HEK293T (cell line): ENCODE measurements at places on chromosomes 12 and 14.

DNA sequence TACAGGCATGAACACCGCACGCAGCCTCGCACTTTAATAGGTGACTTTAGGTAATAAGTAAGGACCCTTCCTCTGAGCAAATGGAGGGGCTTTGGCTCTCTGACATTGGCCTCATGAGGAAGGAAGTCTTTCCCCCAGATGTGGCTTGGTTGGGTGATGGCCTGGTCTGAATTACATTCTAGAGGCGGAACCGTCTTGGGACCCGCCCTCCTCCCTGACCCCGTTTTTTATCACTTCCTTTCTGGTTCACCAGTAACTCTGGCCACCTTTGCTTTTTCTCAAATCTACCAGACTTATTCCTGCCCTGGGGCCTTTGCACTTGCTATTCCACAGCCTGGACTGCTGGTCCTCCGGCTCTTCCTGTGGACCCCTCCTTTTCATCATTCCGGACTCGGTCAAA lies 13.4 kb downstream of the ALDH2 start:
- DNase-seq: no peak

DNA sequence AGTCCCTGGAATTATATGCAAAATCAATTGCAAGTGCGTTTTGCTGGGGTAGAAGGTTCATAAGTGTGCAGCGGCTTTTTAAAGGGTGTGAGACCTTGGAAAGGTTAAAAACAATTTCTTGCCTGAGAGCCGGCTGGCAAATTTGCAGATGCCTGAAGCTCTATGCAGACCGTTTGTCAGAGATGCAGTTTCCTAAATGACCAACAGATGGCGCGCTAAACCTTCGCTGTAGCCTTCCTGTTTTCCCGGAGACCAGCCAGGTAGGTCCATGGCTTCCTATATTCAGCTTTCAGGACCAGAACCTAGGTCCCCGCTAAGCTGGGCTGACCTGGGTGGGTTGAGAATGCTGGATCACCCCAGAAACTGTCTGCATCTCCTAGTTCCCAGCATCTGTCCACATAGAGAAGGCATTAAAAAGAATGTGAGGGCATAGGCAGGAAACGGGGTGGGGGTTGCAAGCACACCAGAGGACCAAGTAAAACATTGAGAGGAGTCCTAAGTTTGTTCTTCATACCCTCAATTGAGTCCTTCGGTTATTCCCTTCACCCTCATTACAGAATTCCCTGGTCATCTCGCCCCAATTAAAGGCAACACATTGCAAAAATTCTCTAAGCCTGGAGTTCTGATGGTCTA lies 5.7 kb upstream of the NOS1 start:
- DNase-seq: peak; percentile 81

DNA sequence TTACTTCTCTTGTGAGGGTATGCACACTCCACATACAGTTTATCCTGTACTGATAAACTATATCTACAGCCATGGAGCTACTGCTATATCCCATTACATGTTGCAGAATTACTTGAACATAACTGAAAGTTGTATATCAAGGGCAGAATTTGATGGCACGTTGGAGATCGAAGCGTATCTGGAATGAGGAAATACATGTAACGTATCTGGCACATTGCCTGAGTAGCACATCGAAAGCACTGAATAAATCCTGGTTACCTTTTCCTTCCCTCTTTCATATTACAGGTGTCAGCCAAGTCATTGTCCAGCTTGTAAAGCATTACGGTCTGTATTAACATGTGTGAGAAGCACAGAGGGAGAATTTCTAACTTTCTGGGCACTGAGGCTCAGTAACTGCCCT lies 42.1 kb upstream of the LIN7A start:
- no peak for DNase-seq

DNA sequence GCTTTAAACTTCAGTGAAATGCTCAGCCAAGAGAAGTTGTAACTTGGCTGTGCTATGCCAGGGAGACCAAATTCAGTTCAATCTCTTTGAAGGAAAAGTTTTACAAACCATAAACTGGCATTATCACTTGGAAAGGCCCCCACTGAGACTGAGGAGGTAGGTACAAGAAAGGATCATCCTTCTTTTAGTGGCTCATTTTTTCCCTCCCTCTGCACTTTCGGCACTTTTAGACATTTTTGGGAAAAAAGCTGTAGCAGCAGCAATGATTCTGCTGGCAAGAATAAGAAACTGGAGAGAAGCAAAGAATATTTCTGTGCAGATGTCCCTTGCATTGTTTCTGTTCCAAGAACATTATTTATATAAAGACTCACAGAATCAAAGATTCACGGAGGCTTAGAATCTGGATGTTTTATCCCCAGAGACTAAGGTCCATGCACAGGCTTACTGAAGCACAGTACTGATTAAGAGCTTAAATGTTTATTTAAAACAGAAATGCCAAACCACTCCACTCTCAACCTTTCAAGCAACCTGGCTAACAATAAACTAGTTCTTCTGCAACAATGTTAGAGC lies 12.3 kb downstream of the ZC2HC1C start:
- no peak for DNase-seq

GRCh38 chr12:116856729-116857128 lies 24.5 kb downstream of the HRK start:
- DNase-seq: no peak

- DNase-seq: no peak
These were observed 257.2 kb downstream of the NELL2 start for GRCh38 chr12:44618946-44619345.

DNA sequence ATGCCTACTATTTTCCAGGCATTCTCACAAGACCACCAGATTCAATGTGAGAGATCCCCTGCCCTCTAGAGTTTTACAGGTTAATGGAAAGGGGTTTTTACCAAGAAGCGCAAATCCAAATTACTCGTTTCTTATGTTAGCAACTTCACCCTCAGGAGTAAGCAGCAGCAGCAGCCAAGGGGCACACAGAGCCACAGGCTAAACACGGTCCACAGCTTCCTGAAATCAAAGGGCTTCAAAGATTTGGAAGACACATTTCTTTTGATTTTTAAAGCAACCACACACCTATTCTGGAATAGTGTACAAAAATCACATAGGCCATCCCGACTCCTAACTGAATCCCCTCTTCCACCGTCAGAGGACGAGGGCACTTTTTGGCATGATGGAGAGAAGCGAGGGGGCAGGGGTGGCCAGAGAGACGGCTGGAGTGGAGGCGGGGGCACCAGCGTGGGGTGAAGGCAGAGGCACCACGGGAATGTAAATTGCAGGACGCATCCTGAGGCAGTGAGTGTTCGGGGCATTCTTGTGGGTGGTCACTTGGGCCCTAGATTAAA lies 107.0 kb downstream of the ARF6 start:
- DNase-seq: no peak

GRCh38 chr12:103924761-103925641 lies 5.2 kb upstream of the HSP90B1 start:
- peak; percentile 15 for DNase-seq

- DNase-seq: no peak
These were observed 225.2 kb downstream of the FUT8 start for GRCh38 chr14:65637780-65638179.

GRCh38 chr14:37482428-37482827 lies 112.6 kb downstream of the FOXA1 start:
- no peak for DNase-seq

DNA sequence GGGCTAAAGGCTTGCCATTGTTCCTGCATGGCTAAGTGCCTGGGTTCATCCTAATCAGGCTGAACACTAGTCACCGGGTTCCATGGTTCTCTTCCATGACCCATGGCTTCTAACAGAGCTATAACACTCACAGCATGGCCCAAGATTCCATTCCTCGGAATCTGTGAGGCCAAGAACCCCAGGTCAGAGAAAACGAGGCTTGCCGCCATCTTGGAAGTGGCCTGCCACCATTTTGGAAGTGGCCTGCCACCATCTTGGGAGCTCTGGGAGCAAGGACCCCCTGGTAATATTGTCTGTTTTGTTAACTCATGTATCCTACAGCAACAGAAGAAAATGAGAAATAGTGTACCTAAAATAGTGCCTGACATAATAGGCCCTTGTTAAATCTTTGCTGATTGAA lies 92.7 kb downstream of the ADAMTS20 start:
- no peak for DNase-seq

GRCh38 chr12:79665212-79665887 lies 25.4 kb downstream of the PAWR start:
- no peak for DNase-seq

DNA sequence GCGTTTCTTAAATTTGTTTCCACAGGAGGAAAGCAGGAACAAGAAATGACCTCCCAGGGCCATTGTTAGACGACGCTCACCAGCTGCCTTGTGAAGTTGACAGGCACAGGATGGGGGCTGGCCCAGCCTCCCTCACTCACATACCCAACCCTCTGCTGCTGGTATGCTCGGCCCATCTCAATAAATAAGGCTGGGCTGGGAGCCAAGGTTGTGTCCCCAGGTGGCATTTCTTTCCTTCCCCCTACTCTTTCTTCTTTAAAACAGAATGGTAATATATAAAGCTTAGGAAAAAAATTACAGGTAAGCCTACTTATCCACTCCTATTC lies 93.0 kb downstream of the ACTN1 start:
- DNase-seq: no peak

DNA sequence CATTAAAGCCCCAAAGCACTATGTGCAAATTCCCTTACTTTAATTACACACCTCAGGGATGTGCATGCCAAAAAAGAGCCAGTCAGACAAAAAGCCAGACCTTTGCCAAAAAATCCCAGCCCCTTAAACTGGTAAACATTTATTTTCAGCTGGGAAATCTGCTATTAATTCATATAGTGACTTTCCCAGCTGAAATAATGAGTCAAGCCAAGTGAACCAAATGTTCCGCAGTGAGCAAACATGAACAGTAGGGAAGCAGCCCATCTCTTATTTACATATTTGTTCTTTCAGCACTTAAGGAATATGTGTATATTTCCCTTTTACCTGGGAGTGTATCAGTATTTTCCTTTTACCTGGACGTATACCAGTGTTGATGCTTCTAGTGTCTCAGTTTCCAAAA lies 44.0 kb upstream of the OTX2 start:
- DNase-seq: no peak

DNA sequence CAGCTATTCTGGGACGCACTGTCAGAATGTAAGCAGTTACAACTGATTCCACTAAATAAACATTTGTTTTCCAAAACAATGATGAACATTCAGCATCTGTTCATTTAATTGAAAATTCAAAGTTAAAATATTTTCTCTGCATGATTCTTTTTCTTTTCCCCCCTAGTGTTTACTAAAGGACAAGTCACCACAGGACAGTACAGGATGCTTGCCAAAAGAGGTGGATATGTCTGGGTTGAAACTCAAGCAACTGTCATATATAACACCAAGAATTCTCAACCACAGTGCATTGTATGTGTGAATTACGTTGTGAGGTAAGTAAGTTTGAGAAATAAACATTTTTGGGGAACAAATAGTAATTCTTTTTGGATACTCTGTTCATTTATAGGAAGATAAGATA lies 28.2 kb upstream of the SNAPC1 start:
- no peak for DNase-seq

GRCh38 chr14:68492381-68493151 lies 300.3 kb downstream of the ZFP36L1 start:
- DNase-seq: no peak

DNA sequence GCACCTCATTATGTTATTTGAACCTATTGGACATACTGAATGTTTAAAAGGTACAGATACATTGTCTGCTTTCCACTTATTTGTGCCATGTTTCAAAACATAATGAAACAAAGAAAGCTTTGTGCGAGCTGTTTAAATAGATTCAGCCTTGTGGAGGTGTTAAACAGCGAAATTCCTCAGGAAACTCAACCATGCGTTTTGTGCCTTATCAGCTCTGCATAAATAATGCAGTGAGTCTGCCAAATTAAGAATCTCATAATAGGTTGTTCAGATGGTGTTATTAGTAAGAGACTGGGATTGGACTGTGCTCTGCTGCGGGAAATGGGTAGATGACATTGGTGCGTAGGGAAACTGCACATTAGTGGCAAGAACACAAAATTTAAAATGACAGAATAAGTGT lies 163.7 kb upstream of the CLEC14A start:
- DNase-seq: no peak
